ENCODE measurements at places on chromosomes 5 and 9.
A peak's percentile ranks its signal among the peaks of the same experiment; 100 is the strongest.

DNA sequence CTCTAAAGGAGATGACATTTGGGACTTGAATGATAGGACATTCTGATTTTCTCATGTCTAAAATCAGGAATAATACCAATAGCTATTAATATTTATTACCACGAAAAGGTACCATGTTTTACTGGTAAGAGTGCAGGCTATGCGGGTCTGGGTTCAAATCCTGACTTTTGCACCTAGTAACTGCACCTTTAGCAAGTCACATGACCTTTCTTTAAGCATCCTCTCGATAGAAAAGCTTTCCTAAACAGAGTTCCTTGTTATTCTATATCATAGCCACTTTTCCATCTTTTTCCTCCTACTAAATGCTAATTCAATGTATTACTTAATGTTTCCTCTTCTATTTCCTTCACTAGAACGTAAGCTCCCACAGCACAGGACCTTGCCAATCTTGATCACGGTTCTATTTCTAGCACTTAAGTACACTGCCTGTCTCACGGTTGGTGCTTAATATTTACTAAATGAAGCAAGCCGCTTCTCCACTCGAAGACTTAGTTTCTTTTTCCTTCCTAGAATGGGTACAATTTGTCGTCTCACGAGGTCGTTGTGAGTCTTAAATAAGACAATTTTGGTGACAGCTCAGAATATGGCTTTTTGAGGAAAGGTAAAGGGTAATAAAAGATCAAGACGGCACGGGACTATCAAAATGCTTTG, 816 bp downstream of the RBM18 start:
- DNase-seq = peak; percentile 7

GRCh38 chr9:69104830-69105527, 69.1 kb upstream of the TJP2 start:
- no peak for DNase-seq

- DNase-seq = no peak
Observed at GRCh38 chr5:177131019-177131320, 2.6 kb upstream of the NSD1 start.

- DNase-seq = peak; percentile 91
Observed at GRCh38 chr5:71882826-71883741, 164.0 kb downstream of the CARTPT start.

GRCh38 chr5:133145436-133146170, 93.8 kb downstream of the HSPA4 start:
- no peak for DNase-seq

DNA sequence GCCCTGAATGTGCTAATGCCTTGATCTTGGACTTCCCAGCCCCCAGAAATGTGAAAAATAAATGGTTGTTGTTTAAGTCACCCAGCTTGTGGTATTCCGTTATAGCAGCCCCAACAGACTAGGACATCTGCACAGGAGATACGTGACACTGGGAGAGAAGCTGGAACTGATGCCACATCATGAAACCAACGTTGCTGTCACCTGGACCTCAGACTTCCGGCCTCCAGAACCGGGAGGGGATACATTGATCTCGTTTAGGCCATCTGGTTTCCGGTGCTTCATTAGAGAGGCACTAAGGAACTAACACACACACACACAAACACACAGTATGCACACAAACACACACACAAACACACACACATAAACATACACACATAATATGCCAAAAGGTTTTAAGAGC, 75.0 kb upstream of the ICE1 start:
- no peak for DNase-seq

DNA sequence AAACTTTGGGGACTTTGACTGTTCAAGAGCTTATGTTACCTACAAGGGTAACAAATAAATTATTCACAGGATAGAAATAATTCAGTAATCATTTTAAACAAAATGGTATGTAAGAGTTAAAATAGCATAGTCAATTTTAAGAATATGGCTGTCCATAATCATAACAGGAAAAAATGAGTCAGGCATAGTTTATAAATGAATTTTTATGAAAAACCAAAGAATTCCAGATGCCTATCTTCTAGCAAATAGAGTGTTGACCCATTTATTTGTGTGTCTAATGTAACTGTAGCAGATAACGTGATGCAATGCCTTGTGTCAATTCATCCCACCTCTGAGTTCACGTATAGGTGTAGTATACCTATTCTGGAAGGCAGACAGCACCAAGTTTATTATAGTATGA, 169.7 kb upstream of the CDH9 start:
- no peak for DNase-seq

DNA sequence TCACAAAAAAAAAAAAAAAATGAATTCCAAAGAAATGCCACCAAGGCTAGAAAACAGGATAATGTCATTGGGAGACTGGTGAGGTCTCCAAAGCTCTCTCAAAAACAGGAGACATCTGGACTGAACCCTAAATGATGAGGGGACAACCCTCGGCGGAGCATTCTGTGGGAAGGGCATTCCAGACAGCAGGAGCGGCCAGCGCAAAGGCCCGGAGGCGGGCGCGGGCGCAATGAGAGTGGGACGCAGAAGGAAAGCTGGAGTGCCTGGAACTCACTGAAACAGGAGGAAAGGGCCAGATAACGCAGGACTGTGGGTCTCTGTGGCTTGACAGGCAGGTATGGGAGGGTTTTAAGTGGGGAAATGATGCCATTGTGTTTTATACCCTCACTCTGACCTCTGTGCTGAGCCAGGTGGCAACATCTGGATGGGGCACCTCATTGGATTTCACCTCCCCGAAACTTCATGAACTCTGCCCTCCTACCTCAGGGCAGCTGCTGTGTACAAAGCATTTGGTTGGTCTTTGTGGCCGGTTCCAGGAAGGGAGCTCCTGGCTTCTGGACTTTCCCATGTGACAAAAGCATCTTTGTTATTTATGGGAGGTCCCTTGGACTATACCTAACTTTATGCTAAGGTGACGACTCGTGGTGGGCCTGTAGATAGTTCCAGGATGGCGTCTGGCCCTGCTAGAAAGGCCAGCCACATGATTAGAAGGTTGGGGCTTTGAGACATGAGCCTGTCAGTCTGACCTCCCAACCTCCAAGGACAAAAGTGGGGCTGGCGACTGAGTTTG, 11.5 kb upstream of the MAPK9 start:
- no peak for DNase-seq

DNA sequence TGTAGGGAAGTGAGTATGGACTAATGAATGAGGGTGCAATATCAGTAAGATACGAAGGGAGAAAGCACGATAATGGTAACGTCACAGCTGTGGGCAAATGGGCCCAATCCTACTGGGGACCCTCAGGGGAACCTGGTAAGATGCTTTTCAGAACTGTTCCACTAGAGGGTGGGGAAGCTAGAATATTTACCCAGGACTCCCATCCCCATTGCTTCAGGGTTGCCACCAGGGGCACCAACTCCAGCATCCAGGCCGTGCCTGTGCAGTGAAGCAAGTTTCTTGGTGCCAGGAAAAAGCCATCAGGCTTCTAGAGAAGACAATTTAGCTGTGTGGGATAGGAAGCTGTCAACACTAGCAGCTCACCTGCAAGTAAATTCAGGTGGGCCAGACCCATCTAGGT, 409.3 kb downstream of the AGTPBP1 start:
- peak; percentile 7 for DNase-seq

- no peak for DNase-seq
Observed at GRCh38 chr5:109705596-109705995, 15.9 kb downstream of the MAN2A1 start.

- no peak for DNase-seq
Observed at GRCh38 chr5:43616535-43616934, 13.6 kb downstream of the NNT start.

DNA sequence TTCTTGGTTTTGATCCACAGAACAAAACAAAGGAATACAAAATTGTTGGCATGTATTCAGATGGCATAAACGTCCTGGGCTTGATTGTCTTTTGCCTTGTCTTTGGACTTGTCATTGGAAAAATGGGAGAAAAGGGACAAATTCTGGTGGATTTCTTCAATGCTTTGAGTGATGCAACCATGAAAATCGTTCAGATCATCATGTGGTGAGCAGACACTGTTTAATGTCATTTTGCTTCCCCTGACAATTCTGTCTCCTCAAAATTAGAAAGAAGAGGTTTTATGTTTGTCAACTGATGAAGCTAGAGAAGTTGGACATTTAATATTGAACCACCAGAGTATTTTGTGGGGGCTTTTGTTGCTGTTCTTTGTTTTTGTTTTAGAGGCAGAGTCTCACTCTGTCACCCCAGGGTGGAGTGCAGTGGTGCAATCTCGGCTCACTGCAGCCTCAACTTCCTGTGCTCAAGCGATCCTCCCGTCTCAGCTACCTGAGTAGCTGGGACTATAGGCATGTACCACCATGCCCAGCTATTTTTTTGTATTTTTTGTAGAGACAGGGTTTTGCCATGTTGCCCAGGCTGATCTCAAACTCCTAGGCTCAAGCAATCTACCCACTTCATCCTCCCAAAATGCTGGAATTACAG, 82.0 kb downstream of the SLC1A1 start:
- no peak for DNase-seq

- DNase-seq = no peak
Observed at GRCh38 chr5:178467568-178468195, 122.5 kb downstream of the COL23A1 start.

- no peak for DNase-seq
Observed at GRCh38 chr9:121299467-121300282, 31.7 kb downstream of the GSN start.

- DNase-seq = no peak
Observed at GRCh38 chr5:112579599-112580170, 158.0 kb upstream of the APC start.

DNA sequence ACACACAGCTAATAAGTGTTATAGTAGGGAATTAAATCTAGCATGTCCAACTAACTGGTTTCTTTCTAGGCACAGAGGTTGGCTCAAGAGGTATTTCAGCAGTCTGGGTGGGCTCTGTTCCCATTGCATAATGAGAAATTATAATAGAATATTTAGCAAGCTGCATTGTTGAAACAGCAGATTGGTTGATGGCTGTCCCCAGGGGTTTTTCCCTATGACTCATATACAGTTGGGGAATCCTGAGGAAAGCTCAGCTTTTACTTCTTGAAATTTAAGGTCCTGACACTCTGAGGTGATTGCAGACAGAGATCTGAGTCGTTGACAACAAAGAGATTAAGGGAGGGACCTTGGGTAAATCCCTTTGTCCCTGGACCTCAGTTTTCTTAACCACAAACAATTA, 38.3 kb upstream of the TNFSF8 start:
- peak; percentile 74 for DNase-seq

GRCh38 chr9:87184956-87185642, 237.8 kb upstream of the GAS1 start:
- DNase-seq = peak; percentile 74

GRCh38 chr9:28365728-28366127, 792.4 kb upstream of the C9orf72 start:
- DNase-seq = peak; percentile 2

GRCh38 chr5:174623433-174624019, 100.9 kb upstream of the MSX2 start:
- no peak for DNase-seq

- peak; percentile 59 for DNase-seq
Observed at GRCh38 chr5:83711982-83712601, 8.6 kb downstream of the HAPLN1 start.

DNA sequence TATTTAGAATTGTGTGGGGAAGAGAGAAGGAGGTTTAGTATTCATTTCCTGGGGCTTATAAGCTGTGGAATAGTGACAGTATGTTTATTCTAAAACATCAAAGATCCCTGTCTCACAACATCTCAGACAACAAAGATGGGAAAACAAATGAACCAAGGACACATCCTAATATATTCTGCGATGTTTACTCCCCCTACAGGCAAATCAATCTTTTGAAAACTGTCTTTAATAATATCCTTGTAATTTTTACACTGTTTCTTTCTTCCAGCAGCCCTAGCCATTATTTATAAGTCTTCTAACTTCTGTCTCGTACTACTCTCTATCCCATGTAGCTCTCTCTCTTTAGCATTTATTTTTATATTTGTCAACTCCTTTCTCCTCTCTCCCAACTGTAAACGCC, 33.5 kb upstream of the TMEM252 start:
- no peak for DNase-seq

DNA sequence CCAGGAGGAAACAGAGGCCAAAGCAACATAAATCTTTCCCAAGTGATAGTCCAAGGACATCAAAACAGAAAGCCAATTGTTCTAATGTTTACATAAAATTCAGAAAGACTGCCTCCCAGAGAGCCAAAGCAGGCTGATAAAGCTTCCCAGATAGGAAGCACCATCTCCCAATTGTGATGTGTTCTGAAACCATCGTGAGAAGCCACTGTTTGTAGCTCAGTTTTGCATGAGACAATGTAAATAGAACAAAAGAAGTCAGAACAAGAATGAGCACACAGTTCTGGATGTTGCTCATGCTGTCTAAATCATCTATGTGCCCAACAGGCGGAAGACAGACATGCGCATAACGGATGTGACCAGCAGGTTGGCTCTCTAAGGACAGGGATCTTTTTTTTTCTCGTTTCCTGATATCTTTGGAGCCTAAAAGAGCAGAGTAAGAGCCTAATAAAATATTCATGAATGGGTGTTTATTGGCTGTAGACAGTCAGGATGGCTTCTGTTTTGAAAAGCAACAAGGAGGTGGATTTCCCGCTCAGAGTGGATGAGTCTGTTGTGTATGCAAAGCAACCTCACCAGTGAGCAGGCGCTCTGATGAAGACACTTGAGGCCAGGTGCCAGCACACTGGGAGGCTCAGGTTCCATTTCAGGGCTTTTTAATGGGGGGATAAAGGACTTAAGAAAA, 113.6 kb downstream of the GNA14 start:
- no peak for DNase-seq

DNA sequence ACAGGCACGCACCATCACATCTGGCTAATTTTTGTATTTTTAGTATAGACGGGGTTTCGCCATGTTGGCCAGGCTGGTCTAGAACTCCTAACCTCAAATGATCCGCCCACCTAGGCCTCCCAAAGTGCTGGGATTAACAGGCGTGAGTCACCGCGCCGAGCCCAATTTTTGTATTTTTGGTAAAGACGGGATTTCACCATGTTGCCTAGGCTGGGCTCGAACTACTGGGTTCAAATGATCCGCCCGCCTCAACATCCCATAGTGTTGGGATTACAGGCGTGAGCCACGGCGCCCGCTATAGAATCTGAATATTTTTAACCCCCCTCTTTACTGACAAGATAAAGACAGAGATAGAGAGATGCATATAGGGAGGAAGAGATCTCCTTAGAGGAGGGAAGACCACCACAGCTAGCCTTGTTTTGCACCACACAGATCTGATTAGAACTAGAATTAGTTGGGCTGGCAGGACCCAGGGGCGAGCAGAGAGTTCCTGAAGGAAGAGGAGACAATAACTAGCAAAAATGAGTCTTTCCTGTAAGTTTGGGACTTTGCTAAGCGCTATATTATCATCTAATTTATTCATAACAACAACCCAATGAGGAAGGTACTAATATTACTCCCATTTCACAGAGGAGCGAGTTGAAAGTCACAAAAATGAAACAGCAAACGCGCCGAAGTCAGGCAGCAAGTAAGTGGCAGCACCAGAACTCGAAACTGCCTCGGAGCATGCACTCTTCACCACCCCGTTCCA, 1.5 kb upstream of the ANKHD1 start:
- no peak for DNase-seq

DNA sequence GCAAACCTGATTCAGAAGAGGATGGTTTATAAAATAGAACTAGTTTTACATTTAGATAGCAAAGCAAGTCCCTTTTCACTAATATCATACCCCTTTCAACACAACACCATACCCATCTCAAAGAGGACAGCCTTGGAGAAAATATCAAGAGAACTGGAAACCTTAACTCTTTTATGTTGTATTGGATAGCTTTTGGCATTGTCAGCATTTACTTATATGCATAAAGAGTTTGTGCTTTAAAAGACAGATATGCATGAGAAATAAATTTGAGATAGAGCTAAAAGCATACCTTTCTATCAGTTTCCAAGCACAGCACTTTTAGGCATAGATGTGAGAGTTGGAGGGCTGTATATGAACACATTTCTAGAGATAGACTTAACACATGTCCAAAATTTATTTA, 799.3 kb upstream of the ACO1 start:
- DNase-seq = no peak

All from M059J (cell line).